T-helper 17 cell (primary cell): ENCODE measurements at places on chromosomes 3 and 15. TPM values are rescaled to one million over a fixed set of nuclear protein-coding genes. Genes with fewer than 3 reads are reported as not detected.

- no peaks in the 10 kb centered on the region for H3K4me1 ChIP-seq
- peaks cover 5% of the 10 kb centered on the region for H3K27me3 ChIP-seq
- H3K36me3 ChIP-seq: no peaks in the 10 kb centered on the region
- no peak overlapping the region for H3K27ac ChIP-seq
- H3K4me3 ChIP-seq: no peak overlapping the region
Observed at GRCh38 chr3:65751123-65751700, 287.5 kb downstream of the MAGI1 start.

- H3K4me3 ChIP-seq: no peak overlapping the region
- no peaks in the 10 kb centered on the region for H3K36me3 ChIP-seq
- no peaks in the 10 kb centered on the region for H3K4me1 ChIP-seq
- no peak for DNase-seq
Observed at GRCh38 chr3:55330355-55330754, 156.8 kb downstream of the WNT5A start.

DNA sequence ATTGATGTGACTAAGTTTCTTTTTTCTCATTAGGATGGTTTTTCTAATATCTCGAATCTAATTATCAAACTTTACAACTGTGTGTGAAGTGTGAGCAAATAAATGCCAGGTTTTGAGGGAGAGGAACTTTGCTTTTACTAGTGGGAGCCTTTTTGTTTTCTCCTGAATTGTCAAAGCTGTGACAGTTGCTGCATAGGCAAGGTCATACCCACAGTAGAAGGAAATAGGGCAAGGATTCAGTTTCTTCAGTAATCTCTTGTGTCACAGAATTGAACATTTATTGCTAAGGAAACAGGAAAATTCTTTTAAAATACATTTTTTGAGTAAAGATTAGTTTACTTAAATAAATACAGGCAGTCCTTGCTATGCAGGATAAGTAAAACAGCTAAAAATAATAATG is 19.5 kb downstream of the GMPS start:
- peaks cover 2% of the 10 kb centered on the region for H3K36me3 ChIP-seq
- H3K4me3 ChIP-seq: no peak overlapping the region
- peaks cover 30% of the 10 kb centered on the region for H3K4me1 ChIP-seq
- DNase-seq: no peak
- H3K27me3 ChIP-seq: no peaks in the 10 kb centered on the region

DNA sequence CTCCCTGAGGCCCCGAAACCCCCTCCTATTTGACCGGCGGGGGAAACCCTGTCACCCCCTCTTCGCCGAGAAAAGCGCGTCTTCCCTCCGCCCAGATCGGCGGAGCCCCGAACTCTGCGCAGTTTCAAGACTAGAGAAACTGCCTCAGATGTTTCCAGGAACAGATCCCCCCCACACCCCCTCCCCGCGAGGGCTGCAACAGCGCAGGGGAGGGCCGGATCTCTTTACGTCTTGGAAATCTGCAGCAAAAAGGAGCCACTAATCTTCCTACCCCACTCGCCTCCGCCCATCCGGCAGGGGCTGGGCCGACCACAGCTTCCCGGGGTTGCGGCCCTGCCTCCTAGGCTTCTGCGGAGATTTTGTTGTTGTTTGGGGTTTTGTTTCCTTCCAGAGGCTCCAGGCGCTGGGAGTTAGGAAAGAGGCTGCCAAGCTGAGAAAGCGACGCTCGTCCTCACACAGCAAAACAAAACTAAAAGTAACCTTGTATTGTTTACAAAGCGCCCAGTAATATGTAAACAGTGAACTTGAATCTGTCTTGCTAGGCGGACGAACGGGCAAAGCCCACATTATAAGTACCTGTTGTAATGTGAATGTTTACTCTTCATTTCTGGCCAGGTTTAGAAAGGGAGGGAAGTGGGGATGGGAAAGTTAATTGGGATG is 2.2 kb downstream of the FOXB1 start:
- peaks cover 87% of the 10 kb centered on the region for H3K27me3 ChIP-seq
- H3K4me1 ChIP-seq: peaks cover 25% of the 10 kb centered on the region
- H3K27ac ChIP-seq: peak overlapping the region; percentile 97
- no peak for DNase-seq

- no peak overlapping the region for H3K27ac ChIP-seq
- H3K4me1 ChIP-seq: no peaks in the 10 kb centered on the region
- H3K36me3 ChIP-seq: no peaks in the 10 kb centered on the region
- no peaks in the 10 kb centered on the region for H3K27me3 ChIP-seq
- no peak overlapping the region for H3K4me3 ChIP-seq
- no peak for DNase-seq
Observed at GRCh38 chr3:62755285-62755684, 119.9 kb downstream of the CADPS start.

DNA sequence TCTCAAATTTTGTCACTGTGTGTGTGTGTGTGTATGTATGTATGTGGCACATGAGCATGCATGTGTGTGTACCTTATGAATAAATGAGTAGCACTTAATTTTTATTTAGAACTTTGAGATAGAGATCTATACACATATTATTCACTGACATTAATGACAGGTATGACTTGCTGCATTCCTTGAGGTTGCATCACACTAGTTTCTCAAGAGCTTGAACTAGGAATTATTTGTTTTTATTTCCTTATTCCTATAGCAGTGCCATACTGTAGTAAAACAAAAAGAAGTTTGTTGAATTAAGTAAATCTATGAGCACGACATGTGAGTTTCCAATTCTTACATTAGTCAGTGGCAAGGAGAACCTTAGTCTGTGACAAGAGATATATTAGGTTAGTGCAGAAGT is 943.9 kb downstream of the ROBO1 start:
- no peak overlapping the region for H3K4me3 ChIP-seq
- H3K27me3 ChIP-seq: no peaks in the 10 kb centered on the region
- H3K36me3 ChIP-seq: no peaks in the 10 kb centered on the region
- no peak overlapping the region for H3K27ac ChIP-seq
- H3K4me1 ChIP-seq: no peaks in the 10 kb centered on the region

- no peak overlapping the region for H3K27ac ChIP-seq
- H3K27me3 ChIP-seq: peaks cover 15% of the 10 kb centered on the region
- no peak for DNase-seq
Observed at GRCh38 chr3:63331520-63331919, 53.4 kb downstream of the SYNPR start.

DNA sequence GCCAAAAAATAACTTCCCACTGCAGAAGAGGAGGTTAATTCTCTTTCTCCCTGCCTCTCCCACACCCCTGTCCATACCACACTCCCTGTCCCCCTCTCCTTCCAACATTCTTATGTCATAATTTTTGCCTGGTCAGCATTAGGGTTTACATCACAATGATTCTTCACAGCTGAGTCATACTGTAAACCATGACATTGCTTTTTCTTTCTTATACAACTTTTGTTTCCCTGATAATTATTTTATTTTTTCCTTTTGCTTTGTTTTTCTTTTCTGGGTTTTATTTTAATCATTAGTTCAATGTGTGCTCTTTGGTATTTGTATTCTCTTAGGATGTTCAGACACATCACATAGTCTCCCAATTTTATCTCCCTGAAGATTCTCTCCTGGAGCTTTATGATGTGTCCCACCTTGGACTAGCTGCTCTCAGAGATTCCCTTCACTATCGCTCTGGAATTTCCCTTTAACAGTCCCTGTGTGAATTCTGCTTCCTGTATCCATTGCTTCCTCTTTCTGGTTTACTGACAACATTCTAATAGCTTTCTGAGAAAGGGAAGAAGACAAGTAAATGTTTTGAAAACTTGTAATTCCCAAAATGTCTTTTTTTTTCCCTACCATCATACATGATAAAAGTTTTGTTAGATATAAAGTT is 70.7 kb downstream of the SOX2 start:
- H3K36me3 ChIP-seq: no peaks in the 10 kb centered on the region
- H3K4me1 ChIP-seq: no peaks in the 10 kb centered on the region
- no peaks in the 10 kb centered on the region for H3K27me3 ChIP-seq
- no peak overlapping the region for H3K4me3 ChIP-seq

- H3K36me3 ChIP-seq: peaks cover 2% of the 10 kb centered on the region
- no peak overlapping the region for H3K27ac ChIP-seq
- H3K4me1 ChIP-seq: no peaks in the 10 kb centered on the region
- no peak overlapping the region for H3K4me3 ChIP-seq
Observed at GRCh38 chr3:124850212-124850611, 37.0 kb downstream of the ITGB5 start.

DNA sequence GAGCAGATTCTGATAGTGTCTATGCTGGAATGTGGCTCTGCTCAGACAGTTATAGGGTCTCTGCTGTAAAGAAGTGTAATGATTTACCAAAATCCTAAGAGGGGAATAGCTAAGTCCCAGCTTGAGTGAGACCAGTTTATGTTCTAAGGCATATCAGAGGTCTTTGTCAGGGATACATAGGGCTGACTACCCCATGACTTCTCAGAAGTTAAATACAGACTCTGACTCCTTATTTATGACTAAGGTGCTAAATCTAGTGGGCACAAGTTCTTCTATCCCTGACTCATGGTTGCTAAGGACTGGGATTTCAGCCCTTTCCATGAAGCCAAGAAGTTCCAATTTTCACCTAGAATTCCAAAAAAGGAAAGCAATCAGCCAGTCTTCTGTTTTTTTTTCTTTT is 192.6 kb upstream of the POU1F1 start:
- no peaks in the 10 kb centered on the region for H3K36me3 ChIP-seq
- H3K4me1 ChIP-seq: no peaks in the 10 kb centered on the region
- no peaks in the 10 kb centered on the region for H3K27me3 ChIP-seq

- H3K36me3 ChIP-seq: no peaks in the 10 kb centered on the region
- H3K27me3 ChIP-seq: no peaks in the 10 kb centered on the region
- H3K27ac ChIP-seq: no peak overlapping the region
- no peak overlapping the region for H3K4me3 ChIP-seq
Observed at GRCh38 chr3:87924485-87924884, 134.3 kb downstream of the CGGBP1 start.

Gene SCG5
- total RNA-seq: 2.0 TPM

- no peaks in the 10 kb centered on the region for H3K36me3 ChIP-seq
- H3K4me1 ChIP-seq: no peaks in the 10 kb centered on the region
- DNase-seq: no peak
- peaks cover 14% of the 10 kb centered on the region for H3K27me3 ChIP-seq
Observed at GRCh38 chr15:50830477-50831354, 65.2 kb upstream of the SPPL2A start.

DNA sequence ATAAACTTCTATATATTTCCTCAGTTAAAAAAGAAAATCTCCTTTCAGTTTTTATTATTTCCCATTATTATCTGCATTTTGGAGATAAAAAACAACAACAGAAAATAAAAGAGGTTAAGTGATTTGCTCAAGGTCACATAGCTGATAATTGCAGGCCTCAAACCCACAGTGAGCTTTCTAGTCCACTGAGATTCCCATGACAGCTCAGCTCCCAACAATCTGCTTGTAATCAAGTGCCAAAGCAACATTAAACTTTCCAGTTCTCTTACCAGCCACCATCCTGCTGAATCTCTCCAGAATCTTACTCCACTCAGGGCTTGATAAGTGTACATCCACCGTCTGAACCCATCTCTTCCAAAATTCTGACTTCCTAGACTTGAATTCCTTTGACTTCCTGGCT is 318.2 kb upstream of the SEMA6D start:
- H3K27me3 ChIP-seq: no peaks in the 10 kb centered on the region
- no peak overlapping the region for H3K4me3 ChIP-seq
- no peaks in the 10 kb centered on the region for H3K36me3 ChIP-seq
- no peaks in the 10 kb centered on the region for H3K4me1 ChIP-seq
- DNase-seq: no peak
